ENCODE measurements at places on chromosomes 5 and 9. TPM values are rescaled to one million over a fixed set of nuclear protein-coding genes. Genes with fewer than 3 reads are reported as not detected.

The RGS14 gene
- 11.1 TPM for total RNA-seq

DNA sequence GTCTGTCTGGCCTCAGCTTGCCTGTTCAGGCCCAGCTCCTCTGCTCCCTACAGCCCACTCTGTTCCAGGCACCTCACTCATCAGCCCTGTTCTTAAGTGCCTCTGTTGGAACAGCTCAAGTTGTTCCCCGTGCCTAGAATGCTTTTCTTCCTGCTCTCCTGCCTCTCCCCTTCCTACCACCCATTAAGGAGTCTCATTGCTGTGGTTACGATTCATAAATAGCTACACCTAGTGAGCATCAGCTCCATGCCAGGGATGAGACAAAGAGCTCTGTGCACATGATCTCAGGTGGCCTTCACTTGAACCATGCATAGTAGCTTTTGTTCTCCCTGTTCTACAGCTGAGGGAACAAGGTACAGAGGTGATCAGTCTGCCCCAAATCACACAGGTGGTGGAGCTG lies 54.3 kb downstream of the PSD2 start:
- no peak for DNase-seq

DNA sequence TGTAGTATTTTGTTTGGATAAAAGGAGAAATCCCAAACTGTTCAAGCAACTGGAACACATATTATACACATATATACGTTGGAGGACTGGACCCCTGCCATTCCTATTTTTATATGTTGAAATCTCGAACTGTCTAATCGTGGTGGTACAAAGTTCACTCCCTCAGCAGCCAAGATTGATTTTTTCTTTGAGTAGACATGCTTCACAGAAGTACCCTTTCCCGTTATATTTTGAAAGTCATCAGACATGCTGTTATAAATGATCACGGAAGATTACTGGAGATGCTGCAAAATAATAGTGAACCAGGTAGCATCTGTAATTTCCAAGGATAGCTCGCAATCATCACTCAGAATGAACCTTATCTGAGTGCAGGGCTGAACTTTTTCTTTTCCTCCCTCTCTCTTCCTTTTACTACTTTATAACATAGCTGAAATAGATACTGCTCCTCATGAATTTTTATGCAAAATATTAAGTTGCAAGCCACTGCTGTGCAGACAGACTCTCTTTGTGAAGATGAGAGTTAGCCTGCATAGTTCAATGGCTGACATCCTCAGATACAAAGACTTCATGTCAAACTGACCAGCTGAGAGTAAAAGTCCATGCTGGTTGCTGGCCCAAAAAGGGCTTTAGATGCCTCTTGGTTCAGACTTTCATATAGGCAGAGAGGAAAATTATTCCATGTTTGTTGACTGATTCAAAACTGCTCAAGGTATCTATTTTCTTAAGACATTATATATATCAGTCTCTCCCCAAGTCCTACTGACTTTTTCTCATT lies 451.9 kb downstream of the TMEM38B start:
- no peak for DNase-seq

DNA sequence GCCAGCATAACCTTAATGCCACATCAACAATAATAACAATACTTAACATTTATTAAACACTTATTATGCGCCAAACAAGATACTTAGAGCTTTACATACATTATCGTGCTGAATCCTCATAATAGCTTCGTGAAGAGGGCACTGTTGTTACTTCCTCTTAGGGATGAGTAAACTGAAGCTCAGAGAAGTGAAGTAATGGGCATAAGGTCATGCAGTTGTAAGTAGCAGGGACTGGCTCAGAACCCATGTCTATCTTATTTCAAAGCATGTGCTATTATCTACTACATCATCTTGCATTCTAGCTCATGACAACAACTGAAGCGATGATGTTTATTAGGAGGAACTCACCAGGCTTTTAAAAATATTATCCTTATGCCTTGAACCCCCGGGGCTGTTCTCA lies 34.9 kb upstream of the PPP3R2 start:
- DNase-seq: no peak

DNA sequence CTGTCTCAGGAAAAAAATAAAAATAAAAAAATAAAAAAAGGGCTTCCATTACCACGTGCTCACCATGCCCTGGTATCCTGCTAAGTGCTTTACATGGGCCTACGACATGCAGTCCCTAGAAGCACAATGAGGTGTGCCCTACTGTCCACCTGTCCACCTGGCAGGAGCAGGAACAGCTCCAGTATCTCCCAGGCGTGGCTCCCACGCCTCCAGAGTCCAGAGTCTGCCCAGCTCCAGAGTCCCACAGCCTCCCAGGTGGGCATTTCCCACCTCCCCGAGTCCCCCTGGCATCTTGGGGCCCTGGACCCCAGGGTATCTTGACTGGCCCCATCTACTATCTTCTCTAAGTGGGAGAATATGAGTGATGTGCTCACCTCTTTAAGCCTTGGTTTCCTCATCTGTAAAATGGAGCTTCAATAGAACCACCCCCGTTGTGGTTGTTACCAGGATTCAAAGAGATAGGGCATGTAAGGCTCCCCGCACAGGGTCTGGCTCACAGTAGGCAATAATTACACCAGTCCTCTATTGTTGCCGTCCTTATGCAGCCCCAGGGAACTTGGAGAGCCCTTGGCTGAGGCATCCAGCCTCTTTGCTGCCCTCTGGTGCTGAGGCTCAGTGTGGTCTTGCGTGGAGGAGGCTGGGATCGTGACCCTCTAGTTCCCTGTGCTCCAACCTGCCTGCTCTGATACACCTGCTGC lies 8.9 kb downstream of the CXCL14 start:
- peak; percentile 27 for DNase-seq

DNA sequence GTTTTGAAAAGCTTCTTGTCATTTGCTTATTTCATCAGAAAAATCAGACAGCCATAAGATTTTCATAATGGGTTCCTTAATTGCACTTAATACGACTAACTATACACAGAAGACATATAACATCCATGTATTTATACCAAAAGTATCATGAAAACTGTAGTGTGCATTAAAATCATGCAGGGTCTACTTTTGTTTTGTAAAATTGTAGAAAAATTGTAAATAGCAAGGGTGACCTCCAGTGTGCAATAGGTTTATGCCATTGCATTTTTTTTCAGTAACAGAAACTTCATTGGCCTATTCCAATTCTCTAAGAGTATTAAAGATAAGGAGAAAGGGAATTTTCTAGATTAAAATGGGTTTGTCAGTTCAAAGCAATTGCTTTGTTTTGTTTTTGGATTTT lies 307.6 kb downstream of the KIAA0825 start:
- no peak for DNase-seq

- no peak for DNase-seq
These were observed 109.4 kb downstream of the MAT2B start for GRCh38 chr5:163614787-163615186.

DNA sequence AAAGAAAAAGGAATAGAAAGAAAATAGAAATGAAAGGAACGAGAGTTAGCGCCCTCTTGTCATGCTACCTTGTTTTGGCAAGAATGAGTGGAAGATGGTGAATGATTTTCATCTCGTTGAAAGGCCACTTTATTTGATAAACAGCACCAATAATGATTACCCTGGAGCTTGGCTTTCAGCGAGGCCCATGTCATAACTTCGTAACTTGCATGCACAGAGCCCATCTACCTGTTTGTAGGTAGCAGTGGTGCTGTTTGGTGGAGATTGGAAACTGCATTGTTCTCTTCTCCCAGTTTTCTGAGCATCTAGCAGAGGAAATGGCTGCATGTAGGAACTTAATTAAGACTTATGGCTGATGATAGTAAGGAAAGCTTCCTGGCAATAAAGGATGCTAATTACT lies 59.3 kb downstream of the NPR3 start:
- no peak for DNase-seq

The MVB12B gene
- 30.1 TPM for total RNA-seq

- DNase-seq: no peak
These were observed 253.7 kb upstream of the NFIL3 start for GRCh38 chr9:91677331-91677730.

The OR1J2 gene
- not detected for total RNA-seq

The ANKDD1B gene
- total RNA-seq: 0.14 TPM

DNA sequence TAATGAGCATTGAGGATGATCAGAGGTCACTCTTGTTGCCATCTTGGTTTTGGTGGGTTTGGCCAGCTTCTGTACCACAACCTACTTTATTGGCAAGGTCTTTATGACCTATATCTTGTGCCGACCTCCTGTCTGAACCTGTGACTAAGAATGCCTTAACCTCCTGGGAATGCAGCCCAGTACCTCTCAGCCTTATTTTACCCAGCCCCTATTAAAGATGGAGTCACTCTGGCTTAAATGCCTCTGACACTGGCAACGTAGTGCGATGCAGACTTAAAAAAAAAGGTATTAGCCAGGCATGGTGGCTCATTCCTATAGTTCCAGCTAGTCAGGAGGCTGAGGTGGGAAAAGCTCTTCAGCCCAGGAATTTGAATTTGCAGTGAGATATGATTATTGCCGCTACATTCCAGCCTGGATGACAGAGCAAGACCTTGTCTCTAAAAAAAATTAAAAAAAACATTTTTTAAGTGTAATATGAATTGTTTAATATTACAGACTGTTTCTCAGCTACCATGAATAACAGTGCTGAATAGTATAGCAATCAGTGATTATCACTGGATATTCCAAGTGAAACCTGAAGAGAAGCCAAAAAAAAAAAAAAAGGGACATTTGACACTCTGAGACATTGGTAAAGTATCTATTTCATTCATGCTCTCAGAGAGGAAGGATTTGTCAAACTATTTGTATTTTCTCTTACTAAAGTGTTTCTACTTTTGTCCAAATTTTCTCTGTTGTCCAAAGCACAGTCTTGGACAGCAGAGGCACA lies 18.3 kb upstream of the STOM start:
- no peak for DNase-seq

- peak; percentile 18 for DNase-seq
These were observed 14.8 kb upstream of the NR3C1 start for GRCh38 chr5:143418140-143418866.

DNA sequence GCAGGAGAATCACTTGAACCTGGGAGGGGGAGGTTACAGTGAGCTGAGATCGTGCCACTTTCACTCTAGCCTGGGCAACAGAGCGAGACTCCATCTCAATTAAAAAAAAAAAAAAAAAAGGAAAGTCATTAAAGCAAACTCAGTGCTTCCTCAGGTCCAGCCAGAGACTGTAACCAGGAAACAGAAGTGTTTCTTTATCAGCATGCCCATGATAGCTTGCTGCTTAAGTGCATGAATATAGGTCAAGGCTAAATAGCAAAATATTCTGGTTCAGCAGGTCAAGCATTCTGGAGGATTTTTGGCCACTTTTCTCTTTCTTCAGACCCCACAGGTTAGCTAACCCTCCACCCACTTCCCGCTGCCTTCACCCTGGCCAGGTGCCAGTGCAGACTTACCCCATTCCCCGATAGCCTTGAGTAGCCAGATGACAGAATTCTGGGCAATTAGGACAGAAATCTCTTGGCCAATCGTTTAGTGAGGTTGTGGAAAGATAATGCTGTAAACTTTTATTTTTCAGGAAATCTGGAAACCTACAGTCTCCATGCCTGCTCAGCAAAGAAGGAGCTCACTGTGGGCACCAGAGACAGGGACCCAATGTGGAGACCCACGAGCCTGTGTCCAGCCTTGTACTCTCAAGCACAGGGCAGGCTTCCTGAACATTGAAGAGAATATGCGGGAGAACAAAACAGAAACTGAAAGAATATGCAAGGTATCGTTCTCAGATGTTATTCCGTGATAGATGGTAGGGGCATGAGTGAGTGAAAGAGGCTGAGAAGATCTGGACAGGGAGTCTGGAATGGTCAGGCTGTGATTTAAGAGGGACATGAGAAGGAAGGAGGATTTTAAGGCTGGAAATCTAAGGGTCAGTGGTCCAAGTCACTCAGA lies 4.2 kb upstream of the UGT3A2 start:
- no peak for DNase-seq

GRCh38 chr5:134464988-134465815 lies 53.5 kb upstream of the CDKN2AIPNL start:
- peak; percentile 8 for DNase-seq

GRCh38 chr5:76941442-76941841 lies 11.4 kb upstream of the CRHBP start:
- no peak for DNase-seq

DNA sequence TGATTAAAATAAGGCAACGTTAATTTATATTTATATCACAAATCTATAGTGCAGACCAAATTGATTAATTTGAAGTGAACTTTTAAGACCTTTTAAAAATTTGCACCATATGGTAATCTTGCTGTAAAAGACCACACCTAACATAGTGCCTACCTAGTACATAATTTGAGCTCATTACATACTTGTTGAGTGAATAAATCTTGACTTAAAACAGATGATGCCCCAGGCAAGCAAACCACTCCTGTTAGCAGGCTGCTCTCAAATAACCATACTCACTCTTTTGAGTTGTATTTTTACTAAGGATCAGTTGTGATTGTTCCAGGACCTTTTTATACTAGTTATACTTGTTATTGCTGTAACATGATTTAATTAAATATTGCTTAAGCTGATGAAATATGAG lies 27.2 kb downstream of the CMYA5 start:
- no peak for DNase-seq
